ENCODE measurements at places on chromosomes 16 and 17. TPM values are rescaled to one million over a fixed set of nuclear protein-coding genes. Genes with fewer than 3 reads are reported as not detected.
A peak's percentile ranks its signal among the peaks of the same experiment; 100 is the strongest.

GRCh38 chr17:77353684-77354419 lies 213.1 kb downstream of the SEC14L1 start:
- DNase-seq: no peak

GRCh38 chr17:59547131-59547915 lies 18.1 kb upstream of the DHX40 start:
- no peak for DNase-seq

DNA sequence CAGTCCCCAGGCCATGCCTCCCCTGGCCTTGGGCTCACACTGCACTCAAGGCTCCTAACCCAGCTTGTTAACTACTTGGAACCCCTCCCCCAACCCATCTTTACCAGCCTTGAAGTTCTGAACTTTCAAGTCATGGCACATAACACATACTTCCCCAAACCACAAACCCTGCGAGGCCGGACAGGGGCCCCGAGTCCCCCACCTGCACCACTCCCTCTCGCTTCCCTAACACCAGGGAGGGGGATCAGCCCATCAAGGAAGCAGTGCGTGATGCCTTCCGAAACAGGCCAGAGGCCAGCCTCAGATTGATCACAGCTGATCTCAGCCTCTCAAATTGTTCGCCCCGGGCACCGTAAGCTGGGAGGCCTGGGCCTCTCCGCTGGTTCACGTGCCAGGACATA lies 3.0 kb upstream of the NLRC3 start:
- no peak for DNase-seq

DNA sequence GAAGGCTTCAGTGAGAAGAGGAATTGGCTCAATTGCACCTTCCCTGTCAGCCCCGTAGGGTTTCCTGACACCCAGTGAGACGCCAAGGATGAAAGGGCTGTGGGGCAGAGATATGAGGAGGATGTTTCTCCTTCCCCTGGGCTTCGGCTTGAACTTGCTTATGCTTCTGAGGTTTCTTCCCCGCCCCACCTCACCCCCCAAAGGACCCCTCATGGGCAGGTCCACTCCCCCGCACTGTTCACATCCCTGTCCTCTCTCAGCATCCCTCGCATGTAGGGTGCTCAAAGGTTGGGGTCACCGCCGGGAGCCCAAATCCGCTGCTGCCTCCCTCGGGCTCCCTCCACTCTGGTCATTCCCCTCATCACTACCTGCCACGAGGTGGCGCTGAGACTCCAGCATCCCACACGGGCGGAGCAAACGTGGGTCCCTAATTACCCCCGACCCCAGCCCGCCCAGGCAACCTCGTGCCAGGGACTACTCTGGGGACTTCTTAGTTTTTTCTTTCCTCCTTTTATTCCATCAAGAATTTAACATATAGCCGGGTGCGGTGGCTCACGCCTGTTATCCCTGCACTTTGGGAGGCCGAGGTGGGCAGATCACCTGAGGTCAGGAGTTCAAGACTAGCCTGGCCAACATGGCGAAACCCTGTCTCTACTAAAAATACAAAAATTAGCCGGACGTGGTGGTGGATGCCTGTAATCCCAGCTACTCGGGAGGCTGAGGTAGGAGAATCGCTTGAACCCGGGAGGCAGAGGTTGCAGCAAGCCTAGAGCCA lies 3.3 kb upstream of the TRARG1 start:
- peak; percentile 78 for DNase-seq

The SMIM36 gene
- not detected for total RNA-seq

The WSCD1 gene
- not detected for total RNA-seq

The FOXF1 gene
- not detected for total RNA-seq

The PRSS36 gene
- 0.85 TPM for total RNA-seq
